ENCODE measurements at places on chromosomes 6 and 20.
A peak's percentile ranks its signal among the peaks of the same experiment; 100 is the strongest.

DNA sequence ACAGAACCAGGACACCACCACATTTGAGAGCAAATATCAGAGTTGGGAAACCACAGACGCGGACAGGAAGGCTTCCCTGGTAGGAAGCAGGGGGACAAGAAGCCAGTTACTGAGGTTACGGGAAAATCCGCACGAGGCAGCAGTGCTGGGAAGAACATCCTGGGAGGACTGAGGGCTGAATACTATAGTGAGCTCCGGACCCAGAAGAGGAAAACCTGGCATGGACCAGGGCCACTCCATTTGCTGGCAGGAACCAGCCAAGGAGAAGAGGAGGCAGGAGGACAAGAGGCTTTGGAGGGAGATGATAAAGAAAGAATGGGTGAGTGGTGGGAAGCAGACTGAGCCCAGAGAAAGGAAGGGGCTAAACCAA is 6.1 kb upstream of the DSN1 start:
- DNase-seq: no peak

DNA sequence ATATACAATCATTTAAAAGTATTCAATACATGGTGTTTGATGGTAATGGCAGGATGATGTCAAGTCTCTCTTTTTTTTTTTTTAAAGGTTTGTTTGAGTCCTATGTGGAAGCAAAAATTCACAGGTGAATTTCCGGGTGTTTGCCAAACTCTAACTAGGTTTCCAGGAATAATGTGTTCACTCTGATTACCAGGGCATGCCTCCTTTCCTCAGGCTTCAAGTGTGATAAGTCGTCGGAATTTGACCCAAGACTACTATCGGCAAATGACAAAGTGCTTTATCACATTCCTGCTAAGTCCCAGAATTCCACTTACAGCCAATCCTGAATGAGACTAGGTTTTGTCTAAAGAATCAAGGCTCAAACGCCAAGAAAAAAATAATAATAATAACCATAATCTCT is 7.3 kb downstream of the OARD1 start:
- no peak for DNase-seq

DNA sequence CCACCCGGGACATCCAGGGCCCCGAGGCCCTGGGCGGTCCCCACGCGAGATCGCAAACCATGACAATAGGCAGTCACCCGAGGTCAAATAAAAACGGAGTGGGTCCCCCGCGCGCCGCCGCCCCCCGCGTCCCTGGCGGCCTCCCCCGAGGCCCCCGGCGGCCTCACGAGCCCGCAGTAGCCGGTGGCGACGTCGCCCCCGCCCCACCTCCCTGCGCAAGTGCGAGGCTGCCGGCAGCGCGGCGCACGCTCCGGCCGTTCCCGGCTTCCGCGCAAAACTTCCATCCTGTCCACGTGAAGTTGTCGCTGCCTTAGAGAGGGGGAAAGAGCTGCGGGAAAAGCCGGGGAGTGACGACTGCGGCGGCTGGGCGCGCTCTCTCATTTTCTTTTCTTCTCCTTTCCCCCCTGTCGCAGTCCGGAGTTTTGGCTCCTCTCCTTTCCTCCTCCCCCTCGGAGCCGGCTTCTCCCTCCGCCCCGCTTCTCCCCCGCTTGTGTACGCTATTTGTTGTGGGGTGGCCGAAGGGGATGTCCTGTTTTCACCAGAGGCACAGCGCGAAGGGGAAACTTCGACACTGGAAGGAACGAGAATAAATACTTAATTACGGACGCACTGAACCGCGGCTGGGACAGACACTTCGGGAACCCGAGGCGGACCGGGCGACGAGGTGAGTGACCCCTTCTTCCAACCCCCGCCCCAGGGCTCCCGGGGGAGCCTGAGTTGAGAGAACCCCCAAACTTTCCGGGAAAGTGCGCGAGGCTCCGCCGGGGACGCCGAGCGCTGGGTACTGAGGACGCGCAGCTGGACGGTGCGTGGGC is at the start of gene EYA4:
Gene EYA4, plus strand, starts transcription at position 272 of the 815 bp plus-strand sequence. CDS start 33,424 bp downstream, outside the sequence.
- DNase-seq: no peak

DNA sequence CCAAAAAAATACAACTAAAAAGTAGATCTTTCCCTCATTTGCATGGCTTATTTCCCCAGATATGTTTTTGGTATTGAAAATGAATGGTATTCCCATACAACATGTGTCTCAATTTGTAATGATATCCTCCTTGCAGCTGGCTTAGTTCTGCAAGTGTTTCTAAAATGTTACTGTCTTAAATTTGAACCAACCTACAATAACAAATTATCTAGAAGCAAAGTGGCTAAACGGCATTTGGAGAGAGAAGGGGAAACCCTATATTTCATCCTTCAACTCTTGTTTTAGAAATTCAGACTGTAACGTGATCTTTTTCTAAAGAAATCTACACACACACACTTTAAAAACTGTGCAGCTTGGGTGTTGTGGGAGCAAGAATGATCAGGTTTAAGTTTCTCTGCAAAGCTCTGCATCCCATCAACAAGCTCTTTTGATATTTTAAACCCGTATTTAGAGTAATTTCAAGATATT is 153.0 kb downstream of the SOBP start:
- no peak for DNase-seq

DNA sequence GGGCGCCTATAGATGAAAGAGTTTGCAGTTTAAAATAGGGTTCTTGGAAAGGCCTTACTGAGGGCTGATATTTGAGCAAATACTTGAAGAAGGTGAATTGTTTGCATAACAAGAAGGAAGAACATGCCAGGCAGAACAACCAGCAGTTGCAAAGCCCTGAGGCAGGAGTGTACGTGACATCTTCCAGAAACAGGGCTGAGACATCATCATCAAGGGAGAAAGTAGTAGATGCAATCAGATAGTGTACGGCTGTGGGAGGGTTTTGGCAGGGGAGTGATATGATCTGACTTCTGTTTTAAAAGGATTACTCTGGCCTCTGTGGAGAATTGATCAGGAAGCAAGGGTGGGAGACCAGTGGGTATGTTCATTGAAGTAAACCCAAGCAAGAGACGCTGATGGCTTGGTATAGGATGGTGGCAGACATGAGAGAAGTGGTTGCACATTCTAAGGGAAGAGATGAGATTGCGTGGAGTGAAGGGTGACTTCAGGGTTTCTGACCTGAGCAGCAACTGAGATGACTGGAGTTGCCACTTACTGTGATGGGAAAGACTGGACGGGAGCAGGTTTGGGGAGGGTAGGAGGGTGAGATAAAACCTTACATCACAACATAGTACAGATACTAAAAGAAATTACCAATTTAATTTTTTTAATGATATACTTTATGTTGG is 28.8 kb downstream of the RIOK1 start:
- DNase-seq: no peak

GRCh38 chr6:157227202-157228166 is 95.8 kb downstream of the TMEM242 start:
- DNase-seq: no peak

GRCh38 chr6:46719099-46719498 is 16.1 kb downstream of the PLA2G7 start:
- no peak for DNase-seq

DNA sequence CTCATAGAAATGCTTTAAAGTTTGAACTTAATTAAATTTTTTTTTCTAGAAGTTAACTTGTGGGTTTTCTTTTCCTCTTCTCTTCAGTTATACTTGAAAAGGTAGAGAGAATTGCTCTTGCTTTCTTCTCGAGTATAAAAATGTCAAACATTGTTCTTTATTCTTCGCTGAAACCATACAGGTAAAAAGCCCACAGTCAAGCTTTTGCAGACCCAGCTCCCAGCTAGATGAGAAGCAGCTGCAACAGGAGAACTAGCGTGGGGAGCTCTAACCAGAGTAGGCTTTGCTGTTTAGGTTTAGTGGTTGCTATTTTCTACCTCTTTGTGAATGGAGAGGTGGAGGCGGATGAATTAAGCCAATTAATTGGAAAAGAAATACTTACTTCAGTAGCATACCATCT is 102.7 kb downstream of the JARID2 start:
- DNase-seq: no peak

- no peak for DNase-seq
Measured at GRCh38 chr6:117906958-117907600, at the start of gene SLC35F1. Gene SLC35F1 (plus strand): TSS chr6:117907264.

- DNase-seq: no peak
Measured at GRCh38 chr6:7763881-7764280, 38.0 kb downstream of the BMP6 start.

GRCh38 chr6:121491576-121491975 is 56.1 kb downstream of the GJA1 start:
- no peak for DNase-seq

- DNase-seq: peak; percentile 3
Measured at GRCh38 chr6:6724539-6725467, 136.3 kb downstream of the LY86 start.

DNA sequence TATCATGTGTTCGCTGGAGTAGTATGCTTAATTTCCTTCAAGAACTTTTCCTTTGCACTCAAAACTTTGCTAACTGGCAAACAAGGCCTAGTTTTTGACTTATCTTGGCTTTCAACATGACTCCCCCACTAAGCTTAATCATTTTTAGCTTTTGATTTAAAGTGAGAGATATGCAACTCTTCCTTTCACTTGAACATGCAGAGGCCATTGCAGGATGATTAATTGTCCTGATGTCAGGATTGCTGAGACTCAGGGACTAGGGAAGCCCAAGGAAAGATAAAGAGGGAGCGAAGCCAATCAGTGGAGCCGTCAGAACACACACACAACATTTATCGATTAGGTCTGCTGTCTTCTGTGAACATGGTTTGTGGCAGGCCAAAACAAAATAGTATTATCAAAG is 491.4 kb downstream of the CBLN4 start:
- DNase-seq: no peak

DNA sequence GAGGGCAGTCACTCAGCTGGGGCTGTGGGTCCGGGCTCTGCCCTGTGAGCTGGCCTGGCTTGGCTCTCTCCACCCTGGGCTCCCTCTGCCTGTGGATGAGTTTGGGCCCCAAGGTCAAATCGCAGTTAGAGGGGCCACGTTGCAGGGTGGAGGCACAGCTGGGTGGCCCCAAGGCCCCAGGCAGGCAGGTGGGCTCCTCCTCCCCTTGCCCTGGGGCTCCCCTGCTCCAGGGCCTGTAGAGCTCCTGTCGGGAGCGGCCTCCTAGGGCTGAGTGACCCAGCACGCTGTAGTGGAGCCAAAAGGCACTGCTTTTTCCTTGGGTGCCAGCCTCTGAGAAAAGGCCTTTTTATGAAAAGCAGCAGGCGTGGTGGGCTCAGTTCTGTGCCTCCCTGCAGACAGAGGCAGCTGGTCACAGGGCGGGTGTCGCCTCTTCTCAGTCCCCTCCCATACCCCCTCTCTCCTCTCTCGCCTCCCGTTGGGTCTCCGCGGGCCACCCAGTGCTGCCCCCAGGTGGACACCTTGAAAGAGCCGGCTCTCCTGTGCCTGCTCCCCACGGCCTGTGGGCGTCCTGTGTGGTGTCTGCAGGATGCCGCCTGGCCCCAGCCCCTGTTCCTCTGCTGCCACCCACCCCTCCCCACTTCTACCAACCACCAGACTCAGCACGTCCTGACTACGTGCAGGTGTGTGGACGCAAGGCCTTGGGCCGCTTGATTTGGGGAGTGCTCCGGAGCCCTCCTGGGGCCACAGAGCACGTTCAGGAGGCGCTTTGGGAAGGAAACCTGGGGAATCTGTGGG is 13.2 kb downstream of the SS18L1 start:
- peak; percentile 63 for DNase-seq

GRCh38 chr6:211871-212497 is 80.3 kb upstream of the DUSP22 start:
- DNase-seq: no peak

DNA sequence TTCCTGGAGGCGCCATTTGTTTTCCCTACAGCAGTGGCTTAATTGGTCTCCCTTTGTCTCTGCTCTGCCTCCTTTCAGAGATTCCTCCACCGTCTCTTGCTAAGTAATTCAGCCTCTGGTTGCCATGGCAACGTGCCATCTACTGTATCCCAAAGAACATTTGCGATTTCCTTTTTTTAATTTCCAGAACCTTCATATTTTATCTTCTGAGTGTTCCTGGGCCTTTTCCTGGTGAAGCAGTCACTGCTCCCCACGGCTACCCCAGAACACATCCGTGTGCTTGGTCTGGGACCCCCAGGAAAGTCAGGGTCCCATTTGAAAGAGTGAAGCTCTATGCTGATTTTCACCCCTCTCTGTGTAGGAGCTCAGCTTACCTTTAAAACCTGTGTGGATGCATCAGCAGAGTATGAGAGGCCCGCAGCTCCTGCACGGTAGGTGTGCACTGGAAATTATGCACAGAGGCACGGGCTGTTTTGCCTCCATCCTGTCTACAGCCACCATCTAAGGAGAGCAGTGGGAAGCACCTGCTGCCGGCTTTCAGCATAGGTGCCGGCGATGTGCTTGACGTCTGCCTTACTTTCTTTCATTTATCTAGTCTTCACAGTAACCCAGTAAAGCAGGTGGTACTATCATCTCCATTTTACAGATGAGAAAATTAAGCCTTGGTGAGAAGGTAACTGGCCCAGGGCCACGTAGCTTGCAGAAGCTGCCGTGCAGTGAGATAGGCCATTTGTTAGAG is 122.8 kb downstream of the SYCP2 start:
- DNase-seq: no peak
